Mucosa of gallbladder (tissue), 1 donor: ENCODE measurements at places on chromosomes 3 and 15.

DNA sequence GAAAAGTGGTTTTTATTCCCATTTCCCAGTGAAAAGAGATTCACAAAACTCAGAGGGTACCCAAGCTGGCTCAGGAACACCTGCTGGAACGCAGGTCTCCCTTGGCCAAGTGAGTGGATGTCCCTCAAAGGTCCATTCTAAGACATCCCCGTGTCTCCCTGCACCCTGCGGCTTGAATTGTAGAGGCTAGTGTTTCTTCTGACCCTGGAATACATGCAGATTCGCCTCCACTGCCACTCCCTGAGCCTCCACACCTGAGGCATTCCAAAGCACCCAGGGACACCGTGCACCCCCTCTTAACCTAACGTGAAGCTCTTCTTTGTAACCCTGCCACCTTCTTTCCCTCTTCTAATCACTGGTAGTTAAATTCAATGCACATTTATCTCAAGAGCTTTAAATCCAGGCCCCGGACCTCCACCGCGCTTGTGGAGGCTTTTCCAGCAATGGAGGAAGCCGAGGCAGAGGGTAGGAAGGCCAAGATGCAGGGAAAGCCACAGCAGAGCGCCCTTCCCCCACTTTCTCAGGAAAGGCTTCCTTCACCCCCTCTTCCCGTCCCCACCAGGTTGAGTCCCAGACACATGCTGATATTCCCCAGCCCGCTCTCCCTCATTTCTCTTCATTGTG is 590 bp upstream of the ITGA11 start:
- DNase-seq: peak; percentile 7

- DNase-seq: no peak
These were observed 1209.6 kb downstream of the ZPLD1 start for GRCh38 chr3:103644450-103644849.

DNA sequence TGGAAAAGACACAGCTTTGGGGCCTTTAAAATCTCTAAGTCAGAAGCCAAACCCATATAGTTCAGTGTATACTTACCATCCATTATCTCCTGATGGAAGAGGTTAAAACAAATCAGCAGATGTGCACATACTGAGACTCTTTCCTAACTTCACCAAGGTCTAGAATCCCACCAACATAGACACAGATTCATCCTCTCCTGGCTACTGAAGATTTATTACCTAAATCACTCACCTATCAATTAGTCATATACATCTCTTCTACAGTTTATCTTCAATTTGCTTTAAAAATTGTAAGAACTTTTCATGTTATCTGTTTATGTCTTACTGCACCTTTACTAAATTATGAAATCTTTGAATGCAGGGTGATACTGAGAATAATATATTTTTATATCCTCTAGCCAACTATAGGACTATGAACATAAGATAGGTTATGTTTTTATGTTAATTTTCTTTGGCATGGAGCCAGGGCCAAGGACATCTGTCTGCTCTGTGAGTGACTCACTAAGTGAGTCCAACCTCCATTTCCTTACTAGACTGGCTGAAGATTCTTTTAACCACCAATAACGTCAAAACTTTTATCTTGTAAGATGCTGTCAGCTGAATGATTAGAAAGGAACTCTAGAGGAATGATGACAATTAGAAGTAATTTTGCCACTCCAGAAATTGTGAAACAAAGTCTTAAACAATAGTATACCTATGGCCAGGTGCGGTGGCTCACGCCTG is 397.6 kb downstream of the FOXP1 start:
- DNase-seq: no peak

GRCh38 chr3:101253396-101253795 is 67.0 kb downstream of the IMPG2 start:
- DNase-seq: no peak

- peak; percentile 4 for DNase-seq
These were observed 141.8 kb downstream of the EEFSEC start for GRCh38 chr3:128294999-128295468.

DNA sequence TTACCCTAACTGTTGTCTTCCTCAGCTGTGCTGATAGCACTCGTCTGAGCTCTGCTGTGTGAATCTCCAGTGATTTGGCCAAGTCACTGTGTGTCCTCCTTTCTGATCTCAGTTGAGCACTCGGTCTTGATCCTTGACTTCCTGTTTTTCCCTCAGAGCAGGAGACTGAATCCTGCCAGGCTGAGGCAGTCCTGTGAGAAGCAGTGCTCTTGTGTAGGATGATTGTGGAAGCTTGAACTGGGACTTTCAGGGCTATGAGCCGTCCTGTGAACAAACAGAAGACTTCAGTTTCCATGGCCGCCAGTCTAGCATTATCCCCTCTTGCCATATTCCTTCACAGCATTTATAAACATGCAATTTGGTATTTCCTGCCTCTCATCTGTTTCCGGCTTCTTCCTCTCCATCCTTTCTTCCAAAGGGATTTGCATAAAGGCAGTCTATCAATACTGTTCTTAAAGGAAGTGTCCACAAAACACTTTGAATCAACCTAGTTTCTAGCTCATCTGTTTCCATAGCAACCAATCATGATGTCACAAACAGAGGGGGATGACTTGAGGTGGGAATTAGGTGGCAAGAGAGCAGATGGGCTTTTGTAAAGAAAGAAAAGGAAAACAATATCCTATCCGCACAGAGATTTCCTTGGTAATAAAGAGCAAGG is 237.2 kb downstream of the AGBL1 start:
- no peak for DNase-seq

DNA sequence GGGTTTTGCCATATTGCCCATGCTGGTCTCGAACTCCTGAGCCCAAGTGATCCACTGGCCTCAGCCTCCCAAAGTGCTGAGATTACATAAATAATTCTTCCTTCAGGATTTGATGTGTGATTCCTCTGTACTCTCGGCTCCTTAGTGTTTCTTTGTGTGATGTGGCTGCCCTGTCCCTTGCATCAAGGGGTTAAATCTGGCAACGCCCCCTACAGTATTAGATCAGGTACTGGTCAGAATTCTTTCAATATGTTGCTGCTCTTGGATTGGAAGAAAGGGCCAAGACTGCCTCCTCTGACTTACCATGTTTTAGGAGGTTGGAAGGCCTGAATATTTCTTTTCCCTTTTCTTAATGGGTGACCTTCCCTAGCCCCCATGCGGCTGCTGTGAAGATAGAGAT is 390.6 kb upstream of the WNT5A start:
- DNase-seq: no peak

GRCh38 chr3:198079771-198080520 is 119.9 kb downstream of the LMLN start:
- DNase-seq: no peak

GRCh38 chr15:31437686-31438085 is 111.1 kb downstream of the KLF13 start:
- no peak for DNase-seq

- DNase-seq: no peak
These were observed 120.5 kb downstream of the FOXB1 start for GRCh38 chr15:60124460-60125070.

- no peak for DNase-seq
These were observed 22.6 kb upstream of the TNFAIP8L3 start for GRCh38 chr15:51117270-51117669.

GRCh38 chr3:6089780-6090179 is 771.1 kb upstream of the GRM7 start:
- no peak for DNase-seq

DNA sequence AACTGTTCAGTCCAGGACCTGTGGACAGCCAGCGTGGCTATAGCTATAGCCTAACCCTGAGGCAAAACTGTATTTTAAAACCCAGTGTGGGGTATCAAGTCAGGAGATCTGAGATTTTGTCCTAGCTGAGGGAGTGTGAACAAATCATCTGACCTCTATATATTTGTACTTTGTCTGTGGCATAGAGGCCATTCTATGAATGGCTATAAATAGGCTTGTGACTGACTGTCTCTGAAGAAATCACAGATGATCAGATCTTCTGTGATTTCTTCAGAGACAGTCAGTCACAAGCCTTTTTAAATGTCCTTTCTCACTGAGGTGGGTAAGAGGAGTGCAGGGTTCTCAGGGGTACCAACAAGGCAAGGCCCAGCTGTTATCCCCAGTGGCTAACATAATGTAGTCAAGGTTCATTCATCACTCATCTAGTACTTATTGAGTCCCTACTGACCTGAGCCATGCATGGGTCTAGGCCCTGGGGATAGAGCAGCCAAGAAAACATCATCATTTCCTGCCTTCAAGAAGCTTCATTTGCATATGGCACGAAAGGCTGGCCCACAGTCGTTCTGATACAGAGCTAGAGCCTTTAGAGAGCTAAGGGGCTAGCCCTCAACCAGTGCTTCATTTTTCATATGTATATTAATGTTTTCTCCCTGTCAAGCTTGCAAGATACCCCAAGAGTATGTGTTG is 53.3 kb downstream of the TIPARP start:
- no peak for DNase-seq

DNA sequence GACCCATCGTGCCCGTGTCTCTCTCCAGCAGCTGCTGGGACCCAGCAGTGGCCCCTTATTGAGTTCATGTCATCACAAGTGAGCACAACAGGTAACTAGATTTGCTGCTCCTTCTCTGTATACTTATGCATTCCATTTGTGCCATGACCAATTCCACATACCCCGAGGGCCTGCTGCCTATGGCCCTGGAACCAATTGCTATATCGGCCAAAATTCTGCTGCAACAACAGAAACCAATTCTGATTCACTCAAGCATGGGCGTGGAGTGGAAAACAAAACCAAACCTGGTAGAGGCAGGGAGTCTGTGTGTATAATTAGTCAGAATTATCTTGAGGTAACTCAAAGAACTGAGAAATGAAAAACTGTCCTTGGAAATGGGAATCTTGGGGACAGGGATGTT is 516.6 kb downstream of the EPHB1 start:
- DNase-seq: no peak

GRCh38 chr15:64686130-64686735 is 89.2 kb downstream of the RBPMS2 start:
- no peak for DNase-seq

DNA sequence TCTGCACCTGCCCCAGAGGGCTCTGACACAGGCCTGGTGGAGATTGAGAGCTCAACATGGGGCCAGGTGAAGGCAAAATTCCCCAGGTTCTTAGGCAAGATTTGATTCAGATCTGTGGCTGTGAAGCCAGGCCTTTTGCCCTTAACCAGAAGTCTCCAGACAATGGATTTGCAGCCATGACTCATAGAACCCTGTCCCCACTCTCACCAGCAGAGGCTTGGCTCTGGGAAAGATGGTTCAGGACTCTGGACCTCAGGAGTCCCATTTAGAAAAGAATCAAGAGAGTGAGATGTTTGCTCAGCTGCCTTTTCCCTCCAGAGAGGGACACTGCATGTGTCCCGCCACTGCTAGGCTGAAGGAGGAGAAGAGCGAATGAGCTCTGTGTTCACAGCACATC is 361.4 kb upstream of the ICE2 start:
- DNase-seq: no peak

DNA sequence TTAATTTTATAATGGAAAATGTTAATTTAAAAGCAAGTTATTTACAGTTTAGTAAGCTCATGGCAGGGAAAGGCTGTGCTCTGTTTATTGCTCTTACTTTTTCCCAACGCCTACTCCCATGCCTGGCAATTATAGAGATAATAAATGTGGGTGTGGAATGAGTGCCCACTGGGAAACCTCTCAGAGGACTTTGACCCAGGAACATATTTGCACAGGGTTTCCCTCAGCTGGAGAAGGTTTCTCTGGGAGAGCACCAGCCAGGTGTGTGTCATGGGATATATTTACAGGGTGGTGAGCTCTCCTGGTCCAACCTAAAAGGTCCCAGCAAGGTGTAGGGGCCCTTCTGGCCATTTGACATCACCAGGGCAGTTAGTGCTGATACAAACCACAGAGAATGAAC is 27.9 kb downstream of the ZNF710 start:
- peak; percentile 73 for DNase-seq

GRCh38 chr3:187921391-187922074 is 176.3 kb upstream of the BCL6 start:
- no peak for DNase-seq

DNA sequence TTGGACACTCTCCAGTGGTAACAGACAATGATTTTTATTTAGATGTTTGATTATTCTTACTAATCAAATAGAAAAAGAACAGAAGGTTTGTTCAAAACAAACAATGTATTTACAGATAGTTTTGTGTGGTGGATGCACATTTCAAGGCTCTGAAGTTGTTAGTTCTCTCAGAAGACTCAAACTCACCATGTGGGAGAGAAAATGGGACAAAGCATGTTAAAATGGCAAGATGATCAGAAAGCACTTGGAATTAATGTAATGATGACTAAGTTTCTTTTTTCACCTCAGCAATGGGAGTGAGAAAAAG is 450.5 kb upstream of the KCNMB2 start:
- DNase-seq: no peak

DNA sequence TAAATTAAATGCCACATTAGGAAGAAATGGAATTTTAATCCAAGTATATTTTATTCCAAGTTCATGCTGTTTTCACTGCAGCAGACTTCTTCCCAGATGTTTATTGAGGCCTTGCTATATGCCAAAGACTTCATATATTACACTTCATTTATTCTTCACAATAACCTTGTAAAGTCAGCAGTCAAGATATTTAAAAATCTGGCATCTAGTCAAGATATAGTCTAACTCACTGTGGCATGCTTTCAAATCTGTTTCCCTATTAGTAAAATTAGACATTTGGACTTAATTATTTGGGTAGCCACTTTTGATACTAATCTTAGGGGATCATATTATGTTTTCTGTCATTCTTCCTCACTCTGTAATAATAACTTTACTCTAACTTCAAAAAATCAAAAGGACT is 81.5 kb upstream of the VGLL3 start:
- DNase-seq: no peak

GRCh38 chr3:63351159-63352007 is 73.3 kb downstream of the SYNPR start:
- DNase-seq: no peak

GRCh38 chr3:106190296-106190695 is 321.5 kb upstream of the CBLB start:
- no peak for DNase-seq

- no peak for DNase-seq
These were observed 30.9 kb downstream of the ITPR1 start for GRCh38 chr3:4523710-4524698.

GRCh38 chr3:66036586-66037148 is 2.1 kb downstream of the MAGI1 start:
- no peak for DNase-seq

- no peak for DNase-seq
These were observed 11.1 kb upstream of the ROPN1B start for GRCh38 chr3:125957674-125958510.

DNA sequence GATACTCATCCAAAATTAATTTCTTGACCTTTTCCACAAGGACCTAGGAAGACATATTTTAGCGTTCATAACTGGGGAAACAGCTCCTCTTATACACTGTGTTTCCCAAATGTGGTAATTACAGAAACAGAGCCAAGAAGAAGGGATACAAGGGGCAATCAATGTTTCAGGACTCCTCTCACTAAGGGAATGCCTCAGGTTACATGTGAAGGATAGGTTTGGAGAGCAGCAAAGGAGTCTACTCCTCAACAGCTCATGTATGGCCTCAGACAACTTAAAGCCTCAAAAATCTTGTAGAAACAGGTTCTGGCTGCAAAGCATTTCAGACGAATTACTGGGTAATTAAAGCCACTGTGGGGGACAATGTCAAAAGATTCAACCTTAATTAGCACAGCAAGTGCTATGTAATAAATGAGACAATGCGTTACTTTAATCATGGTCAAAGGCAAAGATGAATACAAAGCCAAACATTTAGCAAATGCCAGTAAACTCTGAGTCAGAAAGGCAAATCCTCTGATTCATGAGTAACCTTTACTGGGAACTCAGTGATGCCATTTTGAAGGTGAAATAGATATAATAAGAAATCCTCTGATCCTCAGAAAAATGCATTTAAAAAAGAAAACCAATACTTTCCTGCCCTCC is 1111.2 kb downstream of the TUSC7 start:
- no peak for DNase-seq

- DNase-seq: peak; percentile 79
These were observed 13.1 kb downstream of the FBXL22 start for GRCh38 chr15:63610209-63610841.
